Stimulated activated CD8-positive, alpha-beta memory T cell treated with anti-CD3 and anti-CD28 coated beads, Interleukin-4, amount 100 ng/mL, for 1 hour (primary cell): ENCODE measurements at places on chromosomes 7 and 10.

DNA sequence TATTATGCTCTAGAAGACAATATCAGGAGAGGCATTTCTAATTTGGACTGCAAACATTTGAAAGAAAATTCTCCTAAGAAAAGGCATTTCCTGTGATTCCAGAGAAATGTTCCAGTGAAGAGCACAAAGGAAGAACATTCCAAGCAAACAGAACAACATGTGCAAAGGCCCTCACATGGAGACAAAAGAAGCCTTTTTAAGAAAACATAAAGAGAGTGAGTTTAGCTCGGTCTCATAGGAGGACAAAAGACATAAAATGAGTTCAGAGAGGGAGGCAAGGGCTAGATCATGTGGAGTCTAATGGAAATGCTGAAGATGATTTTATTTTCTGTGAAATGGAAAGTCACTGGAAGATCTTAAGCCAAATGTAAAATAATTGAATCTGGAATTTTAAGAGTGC is 269.8 kb upstream of the HGF start:
- DNase-seq, result no peak

- DNase-seq, result peak; percentile 69
Observed at GRCh38 chr7:63899691-63900393, 98.8 kb upstream of the ZNF722 start.

DNA sequence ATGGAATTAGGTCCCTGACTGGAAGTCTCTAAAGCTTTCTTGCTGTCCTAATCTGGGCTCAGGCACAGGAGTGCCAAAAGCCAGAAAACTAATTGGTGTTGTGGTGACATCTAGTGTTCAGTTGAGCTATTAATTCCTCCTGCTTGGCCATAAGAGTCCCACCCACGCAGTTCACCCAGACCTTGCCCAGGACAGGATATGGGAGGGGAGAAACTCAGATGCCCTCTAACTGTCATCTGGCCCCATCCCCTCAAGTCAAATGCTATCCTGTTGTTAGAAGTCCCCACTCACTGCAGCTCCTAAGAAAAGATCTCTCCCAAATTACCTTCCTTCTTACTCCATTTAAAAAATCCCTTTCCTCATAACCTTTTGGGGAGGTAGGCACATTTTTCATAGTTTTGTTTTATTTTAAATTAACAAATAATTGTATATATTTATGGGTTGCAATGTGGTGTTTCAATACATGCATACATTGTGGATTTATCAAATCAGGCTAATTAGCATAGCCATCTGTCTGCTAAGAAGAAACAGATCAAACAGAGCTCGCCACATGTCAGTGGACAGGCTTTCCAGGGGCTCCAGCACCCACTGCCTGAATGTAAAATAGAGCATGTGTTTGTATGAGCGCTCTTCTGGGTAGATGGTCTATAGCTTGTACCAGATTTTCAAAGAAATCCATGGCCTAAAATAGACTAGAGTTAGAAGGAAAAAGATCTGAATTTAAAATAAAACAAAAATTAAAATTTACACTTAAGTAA is 84.0 kb downstream of the GSAP start:
- peak; percentile 14 for DNase-seq

- no peak for DNase-seq
Observed at GRCh38 chr7:94253686-94254085, 141.0 kb upstream of the COL1A2 start.

DNA sequence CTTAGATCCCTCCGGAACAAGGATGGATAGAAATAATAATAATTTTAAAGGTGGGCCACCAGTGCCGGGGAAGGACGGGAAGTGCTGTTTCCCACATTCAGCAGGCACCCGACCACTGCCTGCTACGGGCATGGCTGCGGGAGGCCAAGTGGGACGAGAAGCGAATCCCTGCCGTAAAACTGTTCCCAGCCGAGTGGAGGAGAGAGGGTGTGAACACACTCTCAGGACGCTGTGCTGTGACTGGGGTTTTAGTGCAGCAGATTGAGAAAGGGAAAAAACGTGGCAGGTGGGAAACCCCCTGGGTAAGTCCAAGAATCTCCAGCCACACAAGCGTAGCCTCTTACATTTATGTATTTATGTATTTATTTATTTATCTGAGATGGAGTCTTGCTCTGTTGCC is 158.8 kb downstream of the DNAJB6 start:
- DNase-seq, result no peak

GRCh38 chr7:16710651-16711050 is 42.9 kb upstream of the TSPAN13 start:
- no peak for DNase-seq

DNA sequence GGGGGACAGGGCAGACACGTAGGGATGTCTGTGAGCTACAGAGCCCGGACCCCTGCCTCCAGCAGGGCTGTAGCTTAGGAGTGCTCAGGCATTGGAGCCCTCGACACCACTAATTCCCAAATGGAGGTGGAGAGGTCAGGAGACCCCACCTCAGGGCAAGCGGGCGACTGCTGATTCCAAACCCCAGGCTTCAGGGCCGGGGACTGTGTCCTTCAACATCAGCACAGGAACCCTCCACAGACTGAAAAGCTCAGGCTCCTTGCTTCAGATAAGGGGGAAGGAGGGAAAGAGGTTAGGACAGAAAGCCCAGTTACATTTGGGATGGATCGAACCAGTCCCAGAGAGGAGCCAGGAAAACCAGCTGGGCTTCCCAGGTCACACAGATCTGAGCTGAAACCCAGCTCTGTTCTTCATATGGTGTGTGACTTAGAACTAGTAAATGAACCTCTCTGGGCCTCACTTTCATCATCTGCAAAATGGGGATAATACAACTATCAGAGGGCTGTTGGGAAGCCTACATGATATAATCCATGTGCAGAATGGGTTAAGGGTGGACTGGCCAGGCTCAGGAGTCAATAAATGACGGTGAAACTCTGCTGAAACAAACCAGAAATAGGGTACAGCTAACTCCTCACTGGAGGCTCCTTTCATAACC is 16.7 kb downstream of the POLL start:
- DNase-seq, result no peak

GRCh38 chr10:76408646-76409045 is 977.2 kb downstream of the LRMDA start:
- no peak for DNase-seq

- no peak for DNase-seq
Observed at GRCh38 chr10:117519879-117520278, 22.7 kb upstream of the EMX2 start.

GRCh38 chr7:80908360-80908797 is 10.5 kb downstream of the SEMA3C start:
- no peak for DNase-seq

DNA sequence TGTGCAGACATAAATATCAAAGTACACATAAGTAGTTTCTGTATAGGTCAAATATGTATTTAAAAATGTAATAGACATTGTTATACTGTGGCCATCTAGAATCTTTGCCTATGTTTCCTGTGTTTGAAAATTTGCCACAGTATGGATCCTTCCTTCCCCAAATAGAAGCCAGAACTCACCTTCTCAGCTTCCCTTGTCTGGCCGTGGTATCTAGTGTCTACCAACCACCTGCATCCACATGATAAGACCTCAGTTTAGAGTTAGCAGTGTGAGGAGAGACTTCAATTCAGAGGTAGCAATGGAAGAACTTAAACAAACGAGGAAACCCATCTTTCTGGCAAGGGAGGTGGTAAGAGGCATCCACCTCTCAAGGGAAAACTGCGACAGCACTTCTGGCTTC is 4.9 kb downstream of the TRDMT1 start:
- no peak for DNase-seq

- no peak for DNase-seq
Observed at GRCh38 chr10:35558276-35558675, 46.9 kb upstream of the GJD4 start.

- no peak for DNase-seq
Observed at GRCh38 chr7:89554209-89554608, 600.1 kb upstream of the STEAP1 start.

- no peak for DNase-seq
Observed at GRCh38 chr7:158060216-158060615, 527.4 kb downstream of the PTPRN2 start.

DNA sequence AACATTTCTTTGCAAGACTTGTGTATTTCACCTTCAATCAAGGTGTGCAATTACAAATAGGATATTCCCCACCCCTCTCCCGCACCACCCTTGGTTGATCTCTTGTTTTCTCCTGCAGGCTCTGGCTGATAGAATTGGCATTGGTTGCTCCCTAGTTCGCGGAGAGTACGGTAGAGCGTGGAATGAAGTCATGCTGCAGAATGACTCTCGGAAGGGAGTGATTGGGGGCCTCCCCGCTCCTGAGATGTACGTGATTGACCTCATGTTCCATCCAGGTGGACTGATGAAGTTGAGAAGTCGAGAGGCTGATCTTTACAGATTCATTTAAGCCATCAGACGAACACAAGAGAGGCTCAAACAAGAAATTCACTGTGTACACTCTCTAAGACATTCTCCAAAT is 58.2 kb upstream of the MSRB2 start:
- DNase-seq, result no peak

DNA sequence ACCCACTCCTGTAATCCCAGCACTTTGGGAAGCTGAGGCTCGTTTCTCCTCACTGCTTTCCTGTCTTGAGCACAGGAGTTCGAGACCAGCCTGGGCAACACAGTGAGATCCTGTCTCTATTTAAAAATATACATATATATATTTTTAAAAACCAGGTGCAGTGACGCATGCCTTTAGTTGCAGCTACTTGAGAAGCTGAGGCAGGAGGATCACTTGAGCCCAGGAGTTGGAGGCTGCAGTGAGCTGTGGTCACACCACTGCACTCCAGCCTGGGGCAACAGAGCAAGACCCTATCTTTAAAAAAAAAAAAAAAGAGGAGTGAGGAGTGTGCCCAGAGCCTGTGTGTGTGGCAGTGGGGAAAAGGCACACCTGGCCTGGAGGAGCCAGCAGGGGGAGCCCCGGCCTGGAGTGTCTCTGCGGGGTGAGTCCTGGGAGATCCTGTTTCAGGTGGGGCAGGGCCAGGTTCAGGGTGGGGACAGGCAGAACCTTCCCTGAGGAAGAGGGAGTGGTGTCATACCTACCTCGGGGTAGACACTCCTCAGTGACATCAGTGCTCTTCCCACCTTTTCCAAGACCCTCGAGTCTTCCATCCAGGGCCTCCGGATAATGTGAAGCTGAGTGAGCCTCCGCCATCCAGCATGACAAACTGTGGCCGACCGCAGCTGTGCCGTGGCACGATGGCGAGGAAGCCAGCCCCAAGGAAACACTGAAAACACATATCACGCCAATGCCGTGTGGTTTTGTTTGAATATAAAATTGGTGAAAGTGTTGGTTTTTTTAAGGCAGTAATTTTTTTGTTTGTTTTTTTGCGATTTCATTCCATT is 9.0 kb upstream of the ARPC1B start:
- DNase-seq, result no peak

- no peak for DNase-seq
Observed at GRCh38 chr10:78533098-78533497, 499.4 kb downstream of the RPS24 start.

DNA sequence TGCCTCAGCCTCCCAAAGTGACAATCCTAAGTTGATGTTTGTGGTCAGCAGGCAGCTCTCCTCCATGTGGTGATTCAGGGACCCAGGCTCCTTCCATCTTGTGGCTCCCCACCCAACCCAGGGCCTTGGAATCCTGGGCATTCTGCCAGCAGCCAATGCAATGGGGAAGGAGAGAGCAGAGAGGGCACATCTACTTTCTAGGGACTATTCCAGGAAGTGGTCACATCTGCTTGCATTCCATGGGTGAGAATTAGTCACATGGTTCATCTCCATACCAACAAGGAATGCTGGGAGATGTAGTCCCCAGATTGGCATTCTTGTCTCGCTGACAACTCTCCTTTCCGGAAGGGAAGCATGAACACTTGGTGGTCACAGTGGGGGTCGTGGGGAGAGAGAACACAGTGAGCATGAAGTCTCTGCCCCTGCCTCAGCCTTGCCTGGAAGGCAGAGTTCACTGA is 9.9 kb upstream of the SRRM3 start:
- DNase-seq, result no peak

- DNase-seq, result no peak
Observed at GRCh38 chr10:89029181-89029580, 38.6 kb downstream of the FAS start.

DNA sequence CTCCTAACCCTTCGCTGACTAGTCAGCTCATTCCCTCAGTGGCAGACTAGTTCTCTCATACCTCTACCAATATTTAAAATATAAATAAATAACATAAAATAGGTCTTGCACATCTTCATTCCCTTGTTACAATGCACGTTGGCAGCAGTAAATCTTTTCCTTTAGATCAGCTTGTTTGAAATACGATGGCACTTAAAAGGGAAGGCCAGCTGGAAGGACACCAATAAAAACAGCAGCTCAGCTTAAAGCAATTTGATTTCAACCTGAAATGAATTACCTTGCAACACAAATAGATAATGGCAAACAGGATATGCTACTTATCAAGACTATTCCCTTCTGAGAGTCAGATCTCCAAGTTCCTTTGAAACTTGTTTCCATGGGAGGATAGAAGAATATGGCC is 321.8 kb downstream of the GFRA1 start:
- DNase-seq, result no peak

DNA sequence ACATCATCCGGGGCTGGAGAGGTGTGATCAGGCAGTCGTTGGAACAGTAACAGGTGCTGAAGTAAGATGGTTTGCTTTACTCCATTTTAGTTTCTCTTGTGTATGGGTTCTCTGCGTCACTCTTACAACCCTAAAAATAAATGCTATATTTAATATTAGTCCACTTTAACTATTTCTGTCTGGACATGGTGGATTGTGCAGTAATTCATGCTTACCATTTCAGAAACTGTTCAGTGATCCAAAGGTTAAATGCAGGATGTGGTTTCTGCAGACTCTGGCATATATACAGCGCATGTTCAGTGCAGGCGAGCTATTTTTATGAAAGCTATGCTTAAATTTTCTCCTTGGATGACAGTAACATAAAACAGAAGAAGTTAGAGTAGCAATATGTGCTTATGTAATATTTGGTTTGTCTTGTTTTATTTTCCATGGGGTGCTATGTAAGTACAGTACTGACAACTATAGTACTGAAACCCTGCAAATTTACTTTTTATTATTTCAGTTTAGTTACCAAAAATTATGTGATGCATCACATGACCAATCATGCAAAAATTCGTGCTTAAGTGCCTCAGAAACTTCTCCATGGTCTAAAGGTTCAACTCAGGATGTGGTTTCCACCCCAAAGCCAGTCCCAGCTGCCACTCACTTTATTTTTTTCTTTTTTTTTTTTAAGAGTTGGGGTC is 46.6 kb upstream of the GRID1 start:
- DNase-seq, result no peak

DNA sequence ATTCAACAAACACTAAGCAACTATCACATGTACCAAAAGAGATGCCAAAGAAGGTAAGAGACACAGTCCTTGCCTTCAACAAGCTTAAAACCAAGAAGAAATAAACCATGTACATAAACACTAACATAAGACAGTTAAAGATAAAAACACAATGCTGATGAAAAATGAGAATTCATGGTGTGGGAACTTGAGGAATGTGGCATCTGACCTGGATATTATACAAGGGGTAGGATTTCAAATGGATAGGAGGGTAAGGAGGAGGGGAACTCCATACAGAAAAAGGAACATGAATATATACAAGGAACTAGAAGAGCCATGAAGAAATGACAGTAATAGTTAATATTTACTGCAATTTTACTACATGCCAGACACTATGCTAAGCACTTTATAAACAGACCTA is 11.0 kb downstream of the HIBADH start:
- DNase-seq, result no peak

GRCh38 chr10:46094197-46094500 is 48.1 kb upstream of the MSMB start:
- no peak for DNase-seq

- no peak for DNase-seq
Observed at GRCh38 chr7:27213433-27214238, 13.7 kb upstream of the HOXA13 start.
